ENCODE measurements at places on chromosomes 1 and 21.

GRCh38 chr1:116164604-116165368 lies 53.6 kb downstream of the MAB21L3 start:
- DNase-seq: no peak

- DNase-seq: no peak
Observed at GRCh38 chr1:115862403-115862802, 21.5 kb upstream of the NHLH2 start.

- DNase-seq: peak; percentile 83
Observed at GRCh38 chr1:119675349-119676345, 27.6 kb upstream of the ZNF697 start.

DNA sequence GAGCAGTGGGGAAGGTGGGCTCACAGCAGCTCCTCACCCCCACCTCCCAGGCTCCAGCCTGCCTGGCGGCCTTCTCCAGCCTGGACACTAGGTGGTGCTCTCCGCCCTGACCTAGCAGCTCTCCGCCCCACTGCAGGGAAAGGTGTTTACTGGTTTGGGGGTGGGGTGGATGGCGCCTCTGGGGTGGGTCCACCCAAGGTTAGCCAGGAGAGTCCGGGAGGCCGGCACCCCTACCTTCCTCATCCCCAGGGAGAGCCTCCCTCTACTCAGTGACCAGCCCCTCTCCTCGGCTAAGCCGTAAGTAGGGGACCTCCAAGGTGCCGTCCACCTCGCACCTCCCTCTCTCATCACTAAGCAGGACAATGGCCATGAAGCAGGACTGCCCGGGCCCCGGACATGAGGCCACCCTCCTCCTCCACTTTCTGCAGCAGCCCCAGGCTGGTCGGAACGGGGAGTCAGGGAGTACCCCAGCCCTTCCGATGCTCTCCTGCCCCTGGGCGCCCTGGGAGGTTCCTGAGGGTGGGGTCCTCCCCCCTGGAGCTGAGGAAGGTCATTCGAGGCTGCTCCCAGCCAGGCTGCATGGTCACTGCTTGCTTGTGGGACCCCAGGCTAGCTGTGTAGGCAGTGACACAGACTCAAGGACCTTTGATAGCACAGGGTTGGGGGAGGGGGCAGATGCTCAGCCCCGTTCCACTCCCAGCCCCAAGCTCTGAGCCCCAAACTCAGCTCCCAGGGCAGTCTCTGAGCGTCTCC lies 101.4 kb upstream of the VAMP3 start:
- DNase-seq: peak; percentile 63

- no peak for DNase-seq
Observed at GRCh38 chr21:25682382-25682781, 43.3 kb downstream of the JAM2 start.

- no peak for DNase-seq
Observed at GRCh38 chr21:37183749-37184148, 83.4 kb downstream of the VPS26C start.

DNA sequence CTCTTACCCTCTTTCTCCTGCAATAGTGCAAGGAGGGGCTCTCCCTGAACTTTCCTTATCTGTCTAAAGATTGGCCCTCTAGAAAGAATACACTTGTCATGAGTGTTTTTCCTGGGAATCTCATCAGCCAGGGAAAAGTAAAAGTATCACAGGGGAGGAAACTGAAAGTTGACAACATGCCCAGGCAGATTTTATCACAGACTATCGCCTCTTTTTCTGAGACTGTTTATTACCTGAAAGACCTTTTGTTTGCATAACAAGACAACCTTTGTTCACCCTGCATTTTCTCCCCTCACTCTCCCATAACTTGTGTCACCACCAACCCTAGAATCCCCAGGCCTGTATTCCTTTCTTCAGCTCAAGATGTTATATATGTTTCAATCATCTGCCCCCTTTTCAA lies 794.7 kb upstream of the ADAMTS5 start:
- DNase-seq: no peak

- no peak for DNase-seq
Observed at GRCh38 chr1:36119456-36119855, 5.6 kb downstream of the COL8A2 start.

GRCh38 chr1:109060707-109061106 lies 15.1 kb downstream of the TAF13 start:
- no peak for DNase-seq

GRCh38 chr1:147760481-147761260 lies at the start of gene GJA5:
TSS of gene GJA5 (minus strand) at chr1:147760602. CDS start at chr1:147759238, 1,364 bp downstream.
- no peak for DNase-seq
